ENCODE measurements at places on chromosomes 16 and 17. TPM values are rescaled to one million over a fixed set of nuclear protein-coding genes. Genes with fewer than 3 reads are reported as not detected.

- no peak overlapping the region for H3K27ac ChIP-seq
- no peaks in the 10 kb centered on the region for H3K4me1 ChIP-seq
- no peaks in the 10 kb centered on the region for H3K27me3 ChIP-seq
These were observed 8.0 kb upstream of the COPS3 start for GRCh38 chr17:17289086-17289485.

The PDILT gene
- not detected for total RNA-seq

- H3K4me3 ChIP-seq = no peak overlapping the region
- H3K4me1 ChIP-seq = no peaks in the 10 kb centered on the region
- DNase-seq = no peak
- H3K36me3 ChIP-seq = no peaks in the 10 kb centered on the region
- no peak overlapping the region for H3K27ac ChIP-seq
These were observed 180.7 kb upstream of the ZFHX3 start for GRCh38 chr16:73228649-73229048.

DNA sequence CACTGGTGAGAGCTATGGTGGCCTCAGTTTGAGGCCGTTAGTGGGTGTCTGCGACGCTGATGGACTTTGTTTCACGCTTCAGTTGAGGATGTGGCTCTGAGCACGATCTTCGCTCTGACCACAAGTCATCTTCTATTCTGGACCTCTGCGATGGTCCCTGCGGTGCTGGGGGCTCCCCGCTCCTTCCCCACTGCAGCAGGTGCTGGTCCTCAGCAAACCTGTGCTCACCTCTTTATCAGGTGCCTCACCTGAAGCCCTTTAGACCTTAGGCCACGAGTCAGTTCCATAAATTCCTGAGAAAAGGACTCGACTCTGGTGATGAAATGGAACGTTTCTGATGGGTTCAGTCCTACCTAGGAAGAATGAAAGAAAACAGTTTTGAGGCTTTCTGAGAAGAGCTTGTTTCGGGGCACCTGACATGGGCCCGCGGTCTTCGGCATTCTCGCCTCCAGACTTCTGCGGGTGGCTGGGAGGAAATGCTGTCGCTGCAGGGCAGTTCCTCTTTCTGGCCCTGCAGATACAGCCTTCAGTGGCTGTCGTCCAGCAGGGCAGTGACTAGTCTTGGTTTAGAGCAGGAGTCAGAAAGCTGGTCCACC, 4.7 kb downstream of the KCTD5 start:
- DNase-seq = peak; percentile 30
- H3K27ac ChIP-seq = peak overlapping the region; percentile 57
- H3K36me3 ChIP-seq = peaks cover 12% of the 10 kb centered on the region
- H3K27me3 ChIP-seq = no peaks in the 10 kb centered on the region
- peaks cover 24% of the 10 kb centered on the region for H3K4me1 ChIP-seq
- H3K4me3 ChIP-seq = no peak overlapping the region

The KARS1 gene
- 92.3 TPM for total RNA-seq

Measured in upper lobe of left lung (tissue), 6 donors.